Fibroblast of skin of right biceps (primary cell): ENCODE measurements at places on chromosomes 12 and 14.

- peak; percentile 67 for DNase-seq
These were observed 853 bp downstream of the USP5 start for GRCh38 chr12:6852651-6853354.

DNA sequence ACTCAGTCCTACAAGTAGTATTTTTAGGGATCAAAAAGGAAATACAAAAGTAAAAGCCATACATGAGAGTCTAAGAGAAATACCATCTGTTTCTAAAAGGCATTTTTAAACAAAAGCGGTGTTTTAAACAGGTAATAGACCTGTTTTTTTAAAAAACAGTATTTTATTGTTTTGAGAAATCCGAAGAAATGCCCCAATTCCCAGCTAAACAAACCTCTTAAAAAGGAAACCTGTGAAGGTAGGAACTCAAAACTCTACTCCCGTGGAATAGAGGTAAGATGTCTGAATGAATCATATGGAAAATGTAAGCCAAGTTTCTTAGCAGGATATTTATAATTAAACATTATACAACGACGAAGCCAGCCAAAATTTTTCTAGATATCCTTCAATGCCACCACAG, 2.0 kb downstream of the PPP1R13B start:
- DNase-seq, result no peak

DNA sequence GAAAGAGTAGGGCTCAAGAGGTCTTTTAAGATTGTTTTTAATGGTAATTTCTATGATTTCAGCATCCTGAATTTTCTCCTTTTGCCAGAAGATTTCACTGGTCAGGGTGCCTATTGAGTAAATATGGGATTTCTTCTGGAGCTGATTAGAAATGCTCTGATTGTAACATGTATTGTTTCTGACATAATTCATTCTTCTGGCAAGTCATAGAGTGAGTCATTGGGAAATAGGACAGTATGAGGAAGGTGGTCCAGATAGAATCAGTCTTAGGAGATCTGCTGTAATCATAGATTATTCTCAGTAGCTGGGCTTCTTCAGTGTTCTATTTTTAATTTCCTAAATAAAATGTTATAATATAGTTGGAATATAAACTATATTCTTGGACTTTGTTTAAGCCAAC, 182.0 kb upstream of the NAV3 start:
- DNase-seq, result peak; percentile 45

- DNase-seq, result no peak
These were observed 1168.4 kb downstream of the TMEM121 start for GRCh38 chr14:106694638-106695393.

DNA sequence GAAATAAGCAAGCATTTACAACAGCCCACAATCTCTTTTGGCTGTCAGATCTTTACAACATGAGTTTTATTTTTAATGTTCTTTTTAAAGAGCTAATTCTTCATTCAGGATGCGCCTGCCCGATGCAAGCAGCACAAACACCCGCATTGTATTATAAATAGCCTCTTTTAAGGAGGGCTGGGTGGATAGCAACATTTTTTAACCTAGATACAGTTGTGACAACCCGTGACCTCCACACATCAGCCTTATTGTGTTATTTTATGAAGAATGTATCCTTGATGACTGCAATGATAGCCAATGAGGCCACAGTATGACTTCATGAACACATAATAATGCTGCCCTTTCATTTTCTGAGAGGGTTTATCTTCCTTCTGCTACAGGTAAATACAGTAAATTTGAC, 173.7 kb downstream of the FOXN3 start:
- DNase-seq, result no peak

DNA sequence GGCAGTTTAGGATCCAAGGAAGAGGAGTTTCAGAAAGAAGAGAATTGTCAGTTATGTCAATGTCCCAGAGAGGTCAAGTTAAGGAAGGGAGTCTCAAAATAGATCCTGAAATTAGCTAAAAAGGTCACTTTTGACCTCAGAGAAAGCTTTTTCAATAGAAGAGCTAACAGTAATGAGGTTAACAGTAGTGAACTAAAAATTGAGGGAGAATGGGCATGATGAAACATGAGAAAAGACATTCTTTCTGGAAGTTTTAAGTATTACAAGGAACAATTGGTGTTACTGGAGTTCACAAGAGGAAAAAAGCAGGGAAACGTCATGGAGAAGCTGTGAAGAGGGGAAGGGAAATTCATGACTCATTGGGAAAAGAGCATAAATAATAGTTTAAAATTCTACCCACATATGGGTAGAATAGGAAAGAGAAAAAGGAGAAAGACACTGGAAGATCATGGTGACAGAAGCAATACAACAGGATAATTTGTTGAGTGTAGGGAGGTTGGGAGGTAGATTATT, 381.2 kb upstream of the FAR2 start:
- DNase-seq, result peak; percentile 23

- no peak for DNase-seq
These were observed 31.3 kb upstream of the PPM1A start for GRCh38 chr14:60217713-60218112.

- DNase-seq, result no peak
These were observed 36.3 kb downstream of the IL31 start for GRCh38 chr12:122137681-122138080.

DNA sequence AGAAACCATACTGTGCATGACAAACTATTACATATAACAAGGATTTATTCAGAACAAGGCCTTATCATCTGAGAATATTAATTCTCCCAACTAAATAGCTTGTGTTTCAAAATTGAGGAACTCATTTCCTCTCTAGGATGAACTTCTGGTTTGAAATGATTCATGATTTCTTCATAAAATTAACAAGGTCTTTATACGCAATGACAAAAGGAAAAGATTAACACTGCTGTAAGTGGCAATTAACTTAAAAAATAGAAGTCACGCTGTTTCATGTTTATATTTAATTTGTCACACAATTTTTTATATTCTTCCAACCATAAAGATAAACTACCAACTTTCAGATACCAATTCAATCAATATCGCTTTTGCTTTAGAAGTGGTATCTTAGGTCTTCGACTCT, 80.8 kb downstream of the GRIP1 start:
- no peak for DNase-seq

GRCh38 chr12:73414926-73415325, 1122.7 kb upstream of the ATXN7L3B start:
- no peak for DNase-seq

DNA sequence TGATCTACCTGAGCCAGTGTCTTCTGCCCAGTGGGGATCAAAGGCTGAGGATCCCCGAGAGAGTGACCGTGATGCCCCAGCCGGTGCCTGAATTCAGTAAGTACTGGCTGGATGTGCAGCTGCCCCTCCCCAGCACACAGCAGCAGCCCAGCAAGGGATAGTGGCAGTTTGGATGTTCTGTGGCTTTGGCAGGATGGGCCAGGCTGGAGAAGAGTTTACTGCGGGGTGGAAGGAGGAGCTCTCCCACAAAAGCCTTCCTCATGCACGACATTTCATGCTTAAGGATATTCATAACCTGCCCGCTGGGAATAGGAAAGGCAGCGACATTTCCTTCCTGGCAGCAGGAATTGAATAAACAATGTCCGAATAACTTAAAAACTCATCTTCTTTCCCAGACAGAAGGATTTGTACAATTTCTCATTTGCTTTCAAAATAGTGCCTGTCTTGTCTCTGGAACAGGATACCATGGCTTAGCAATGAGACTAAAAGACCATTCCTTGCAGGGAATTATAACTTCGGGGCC, 135.6 kb upstream of the PRMT8 start:
- DNase-seq, result no peak

- no peak for DNase-seq
These were observed 8.8 kb upstream of the IFI27L2 start for GRCh38 chr14:94138251-94138650.

DNA sequence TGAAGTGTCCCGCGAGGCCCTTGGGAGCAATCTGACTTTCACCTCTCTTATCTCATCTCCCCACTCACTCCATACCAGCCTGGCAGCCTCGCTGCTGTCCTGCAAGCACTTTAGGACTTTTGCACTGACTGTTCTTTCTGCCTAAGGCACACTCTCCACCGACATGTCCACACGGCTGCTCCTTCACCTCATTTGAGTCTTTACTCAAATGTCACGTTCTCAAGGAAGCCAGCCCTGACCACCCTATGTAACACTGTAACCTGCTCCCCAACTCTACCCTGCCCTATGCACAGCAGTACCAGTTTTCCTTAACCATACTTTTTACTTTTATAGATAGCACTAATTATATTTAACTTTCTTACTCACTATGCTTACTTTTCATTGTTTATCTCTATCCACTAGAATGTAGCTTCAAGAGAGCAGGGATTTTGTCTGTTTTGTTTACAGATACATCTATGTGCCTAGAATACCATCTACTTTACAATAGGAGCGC, 32.0 kb downstream of the PRKD1 start:
- DNase-seq, result no peak

GRCh38 chr12:93684716-93685115, 7.5 kb downstream of the CRADD start:
- DNase-seq, result no peak

GRCh38 chr12:46386360-46386867, 13.8 kb upstream of the SLC38A2 start:
- DNase-seq, result peak; percentile 99

- DNase-seq, result peak; percentile 51
These were observed 18.2 kb upstream of the IFT81 start for GRCh38 chr12:110105986-110106385.

DNA sequence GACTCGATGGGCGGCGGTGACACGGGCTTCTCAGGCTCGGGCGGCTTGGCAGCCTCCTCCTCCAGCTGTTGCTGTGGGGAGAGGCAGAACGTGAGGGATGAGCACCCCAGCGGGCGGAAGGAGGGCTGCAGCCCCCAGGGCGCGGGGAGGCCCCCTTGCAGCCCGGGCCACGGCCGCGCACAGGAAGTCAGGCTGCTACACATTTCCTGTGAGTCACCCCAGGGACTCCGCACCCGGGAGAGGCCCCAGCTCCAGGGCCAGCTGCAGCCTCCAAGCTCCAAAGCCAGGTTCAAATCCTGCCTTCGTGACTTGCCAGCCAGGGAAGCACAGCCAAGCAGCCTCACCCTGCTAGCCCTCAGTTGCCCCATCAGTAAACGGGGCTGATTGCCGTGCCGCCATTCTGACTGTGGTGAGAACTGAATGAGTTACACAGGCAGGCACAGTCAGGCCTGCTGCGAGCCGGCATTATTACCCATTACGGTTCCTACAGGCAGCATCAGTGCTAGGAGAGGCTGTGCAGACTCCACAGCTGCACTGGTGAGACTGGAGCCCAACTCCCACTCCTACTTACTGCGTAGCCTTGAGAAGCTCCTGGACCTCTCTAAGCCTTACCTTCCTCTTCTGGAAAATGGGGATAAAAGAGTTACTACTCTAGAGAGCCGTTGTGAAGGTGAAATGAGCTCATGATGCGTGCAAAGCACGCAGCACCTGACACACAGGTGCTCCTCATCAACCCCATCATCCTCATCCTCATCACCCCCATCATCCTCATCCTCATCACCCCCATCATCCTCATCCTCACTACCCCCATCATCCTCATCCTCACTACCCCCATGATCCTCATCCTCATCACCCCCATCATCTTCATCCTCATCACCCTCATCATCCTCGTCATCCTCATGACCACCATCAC, 100.9 kb downstream of the NCOR2 start:
- peak; percentile 42 for DNase-seq

DNA sequence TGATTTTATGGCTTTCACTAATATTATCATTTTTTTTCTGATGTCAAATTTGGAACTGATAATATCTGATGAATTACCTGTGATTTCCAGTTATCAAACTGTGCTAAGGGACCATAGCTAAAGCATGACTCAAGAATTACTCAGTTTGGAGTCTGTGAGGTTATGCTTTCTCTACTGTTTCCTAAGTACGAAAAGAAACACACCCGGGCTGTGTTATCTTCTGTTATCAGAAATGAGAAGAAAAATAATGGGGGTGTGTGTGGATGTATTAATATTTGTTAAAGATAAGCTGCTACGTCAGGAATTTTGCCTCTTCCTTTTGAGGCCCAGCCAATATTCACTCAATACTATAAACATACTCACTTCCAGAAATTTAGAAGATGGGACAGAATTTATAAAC, 1401.9 kb upstream of the FLRT2 start:
- no peak for DNase-seq

DNA sequence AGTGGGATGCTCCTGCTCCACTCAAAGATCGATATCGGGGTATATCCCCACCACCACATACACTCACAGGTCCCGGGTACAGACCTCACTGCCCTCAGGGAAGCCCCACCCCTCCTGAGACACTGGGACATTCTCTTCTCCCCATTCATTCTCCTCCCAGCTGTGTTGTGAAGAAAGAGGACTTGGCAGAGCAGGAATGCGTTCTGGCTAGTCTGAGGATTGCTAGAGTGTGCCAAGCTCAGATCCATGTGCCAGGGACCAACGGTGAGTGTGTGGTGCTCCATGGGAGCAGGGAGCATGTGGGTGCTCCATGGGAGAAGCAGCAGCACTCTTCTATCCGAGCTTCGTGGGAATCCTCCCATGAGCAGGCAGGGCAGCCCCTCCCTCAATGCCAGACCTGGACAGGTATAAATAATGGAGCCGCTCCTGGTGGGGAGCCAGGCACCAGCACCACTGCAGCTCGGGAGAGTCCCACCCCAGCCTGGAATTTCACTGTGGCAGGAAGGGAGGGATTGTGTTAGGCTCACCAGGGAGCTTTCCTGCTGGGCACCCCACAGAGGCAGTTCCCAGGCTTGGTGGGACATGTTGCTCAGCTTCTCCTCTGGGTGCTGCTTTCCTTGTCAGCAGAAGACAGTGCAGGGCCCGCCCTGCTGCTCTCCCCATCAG, 2.3 kb upstream of the KRT5 start:
- peak; percentile 19 for DNase-seq

GRCh38 chr14:89369656-89370055, 47.4 kb downstream of the FOXN3 start:
- no peak for DNase-seq

GRCh38 chr12:94157981-94158411, 9.6 kb downstream of the PLXNC1 start:
- no peak for DNase-seq

- no peak for DNase-seq
These were observed 22.0 kb downstream of the PRPF40B start for GRCh38 chr12:49645146-49646039.

DNA sequence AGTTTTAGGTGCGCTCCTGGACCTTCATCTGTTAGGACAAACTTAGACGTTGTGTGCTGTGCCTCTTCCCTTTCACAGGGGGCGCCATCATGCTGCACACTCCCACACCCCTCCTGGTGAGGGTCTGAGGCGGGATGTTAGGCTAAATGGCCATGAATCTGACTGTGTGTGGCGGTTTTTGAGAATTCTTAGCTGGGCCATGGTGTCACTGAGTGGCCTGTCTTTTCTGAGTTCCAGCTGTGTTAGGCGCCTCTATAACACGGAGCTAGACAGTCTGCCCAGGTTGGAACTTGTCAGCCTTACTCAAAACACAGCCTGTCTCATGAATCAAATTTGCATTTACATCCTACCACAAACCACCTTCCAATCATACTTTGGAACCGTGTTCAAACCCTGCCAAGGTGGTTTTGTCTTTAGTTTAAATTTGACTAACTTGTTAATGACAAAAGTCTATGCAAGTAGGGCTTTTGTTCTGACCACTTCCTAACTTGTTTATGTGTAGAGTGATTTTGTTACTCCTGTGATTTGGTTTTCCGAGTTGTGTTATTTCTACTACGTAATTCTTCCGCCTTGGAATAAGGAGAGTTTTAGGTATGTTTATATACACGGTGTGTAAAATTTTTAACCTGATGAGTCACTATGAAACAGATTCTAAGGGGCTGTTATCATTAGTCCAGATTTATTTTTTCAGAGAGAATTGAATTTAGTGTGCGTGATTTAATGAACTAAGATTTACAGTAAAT, 19.6 kb downstream of the ACVR1B start:
- DNase-seq, result peak; percentile 54
